ENCODE measurements at places on chromosomes 5 and 9.

DNA sequence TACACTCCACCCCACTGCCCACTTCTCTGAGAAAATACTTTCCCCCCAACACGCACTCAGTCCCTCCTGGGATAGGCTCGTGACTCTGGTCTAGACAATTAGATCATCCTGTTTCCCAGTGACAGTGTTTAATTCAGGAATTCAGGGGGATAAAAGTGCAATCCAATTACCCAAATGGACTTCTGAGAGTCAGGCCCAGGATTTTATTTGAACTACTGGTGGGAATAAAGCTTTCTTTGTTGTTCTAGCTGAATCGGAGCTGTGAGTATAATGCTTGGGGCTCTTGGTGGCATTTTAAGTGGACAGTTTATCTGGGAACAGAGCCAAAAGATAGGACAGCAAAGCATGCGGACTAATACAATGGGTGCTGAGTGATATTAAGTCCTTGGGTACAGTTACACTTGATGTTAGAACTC lies 683.3 kb downstream of the MAT2B start:
- no peak for DNase-seq

DNA sequence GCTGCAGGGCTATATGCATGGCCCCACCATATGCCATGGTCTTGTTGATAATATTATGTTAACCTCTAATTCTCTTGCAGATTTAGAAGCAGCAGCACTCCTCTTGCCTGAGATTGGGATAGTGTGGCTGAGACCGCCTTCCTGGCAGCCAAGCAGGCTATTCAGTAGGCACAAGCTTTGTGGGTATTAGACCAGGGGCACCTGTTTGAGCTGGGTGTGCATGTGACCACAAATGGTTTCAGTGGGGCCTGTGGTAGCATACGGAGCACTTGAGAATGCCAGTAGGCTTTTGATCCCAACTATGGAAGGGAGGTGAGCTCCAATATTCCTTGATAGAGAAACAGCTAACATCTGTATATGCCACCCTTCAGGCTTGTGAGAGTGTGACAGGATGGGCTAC lies 625.1 kb upstream of the NUDT12 start:
- no peak for DNase-seq

GRCh38 chr5:167889276-167889675 lies 402.2 kb upstream of the WWC1 start:
- DNase-seq, result no peak

- no peak for DNase-seq
Measured at GRCh38 chr5:52870448-52870847, 82.7 kb downstream of the ITGA1 start.

- DNase-seq, result no peak
Measured at GRCh38 chr9:113837334-113837733, 38.8 kb upstream of the ZNF618 start.

- DNase-seq, result no peak
Measured at GRCh38 chr5:178587763-178588611, 2.2 kb downstream of the COL23A1 start.

- no peak for DNase-seq
Measured at GRCh38 chr5:32869216-32869615, 158.1 kb downstream of the NPR3 start.

DNA sequence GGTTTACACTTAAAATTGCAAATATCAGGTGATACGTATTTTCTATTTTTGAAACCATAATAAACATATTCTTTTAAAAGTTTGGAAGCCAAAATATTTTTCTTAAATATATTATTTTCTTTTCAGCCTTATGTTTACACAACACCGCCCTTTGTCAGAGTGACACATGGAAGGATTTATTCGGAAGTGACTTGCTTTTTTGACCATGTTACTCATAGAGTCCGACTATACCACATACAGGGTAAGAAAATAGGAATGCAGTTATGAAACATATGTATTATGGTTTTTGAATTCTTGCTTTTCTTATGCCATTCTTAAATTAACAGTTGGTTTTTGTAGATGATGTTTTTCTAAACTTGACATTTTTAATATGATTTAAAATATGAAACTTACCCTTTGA lies 133.9 kb downstream of the MAN2A1 start:
- no peak for DNase-seq

GRCh38 chr5:111552896-111553295 lies 40.6 kb upstream of the STARD4 start:
- no peak for DNase-seq

DNA sequence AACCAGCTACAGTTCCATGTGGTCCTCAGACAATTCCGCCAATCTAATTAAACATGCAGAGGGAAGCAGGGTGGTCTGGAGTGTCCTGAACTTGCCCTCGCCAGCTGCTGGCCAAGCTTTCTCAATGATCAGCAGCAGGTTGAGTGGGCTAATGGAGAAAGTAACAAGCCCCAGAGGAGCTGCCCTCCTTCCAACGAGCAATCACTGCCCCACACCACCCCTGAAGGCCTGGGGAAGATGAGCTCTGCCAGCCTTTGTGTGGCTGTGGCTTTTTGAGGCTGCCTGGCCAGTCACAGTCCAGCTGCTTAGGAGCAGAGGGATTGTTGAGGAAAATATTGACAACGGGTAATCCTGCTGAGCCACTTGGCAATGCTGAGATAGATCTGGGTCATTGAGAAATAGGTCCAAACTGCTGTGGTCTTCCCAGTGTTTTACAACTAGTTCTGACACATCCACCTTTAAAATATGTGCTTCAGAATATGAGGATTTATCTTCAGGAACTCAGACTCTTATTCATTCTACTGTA lies 107.3 kb downstream of the CD180 start:
- DNase-seq, result no peak

GRCh38 chr5:39816866-39817265 lies 392.1 kb upstream of the DAB2 start:
- no peak for DNase-seq

- DNase-seq, result peak; percentile 84
Measured at GRCh38 chr5:140341591-140341990, 4.8 kb downstream of the HBEGF start.

DNA sequence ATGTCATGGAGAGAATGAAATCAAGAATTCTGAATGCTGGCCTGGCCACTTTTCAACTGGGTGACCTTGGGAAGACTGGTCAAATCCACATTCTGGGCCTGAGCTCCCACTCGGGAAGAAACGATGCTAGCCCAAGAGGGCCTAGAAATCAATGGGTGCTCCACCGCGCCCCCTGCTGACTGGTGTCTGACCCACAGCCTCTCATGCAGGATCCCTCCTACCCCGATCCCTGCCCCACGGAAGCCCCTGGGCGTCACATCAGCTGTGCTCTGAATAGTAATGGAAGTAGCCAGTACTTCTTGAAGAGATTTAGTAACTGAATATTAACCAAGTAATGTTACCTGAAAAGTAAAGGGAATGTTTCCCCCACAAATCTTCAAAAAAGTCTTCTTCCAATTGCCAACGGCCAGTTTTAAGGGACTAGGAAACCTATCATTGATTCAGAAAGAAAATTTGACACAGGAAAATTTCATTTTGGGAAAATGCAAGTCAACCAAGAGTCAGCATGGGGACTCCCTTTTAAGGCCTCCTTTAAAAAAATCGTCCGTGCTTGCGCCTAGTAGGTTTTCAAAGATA lies 43.9 kb downstream of the CRB2 start:
- DNase-seq, result no peak

- no peak for DNase-seq
Measured at GRCh38 chr5:84378961-84379360, 5.7 kb downstream of the EDIL3 start.

- DNase-seq, result no peak
Measured at GRCh38 chr5:127582773-127583370, 65.4 kb downstream of the PRRC1 start.

DNA sequence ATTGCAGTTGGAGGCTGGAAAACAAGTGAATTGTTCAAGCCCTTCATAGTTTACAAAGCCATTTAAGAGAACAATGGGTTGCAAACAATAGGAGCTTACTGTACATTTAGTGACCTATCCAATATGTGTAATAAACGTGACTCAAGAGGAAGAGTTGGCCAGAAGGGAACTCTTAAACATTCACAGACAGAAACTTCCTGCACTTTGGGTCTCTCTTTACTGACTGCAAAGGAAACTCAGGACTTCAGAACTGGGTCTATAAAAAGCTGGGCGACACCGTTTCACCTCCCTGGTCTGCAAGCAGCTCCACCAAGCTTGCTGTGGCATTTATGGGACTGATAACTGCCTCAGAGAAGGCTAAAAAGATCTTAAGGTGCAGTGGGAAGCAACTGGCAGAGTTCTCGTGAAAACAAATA lies 48.7 kb upstream of the SPATA31D4 start:
- DNase-seq, result no peak

DNA sequence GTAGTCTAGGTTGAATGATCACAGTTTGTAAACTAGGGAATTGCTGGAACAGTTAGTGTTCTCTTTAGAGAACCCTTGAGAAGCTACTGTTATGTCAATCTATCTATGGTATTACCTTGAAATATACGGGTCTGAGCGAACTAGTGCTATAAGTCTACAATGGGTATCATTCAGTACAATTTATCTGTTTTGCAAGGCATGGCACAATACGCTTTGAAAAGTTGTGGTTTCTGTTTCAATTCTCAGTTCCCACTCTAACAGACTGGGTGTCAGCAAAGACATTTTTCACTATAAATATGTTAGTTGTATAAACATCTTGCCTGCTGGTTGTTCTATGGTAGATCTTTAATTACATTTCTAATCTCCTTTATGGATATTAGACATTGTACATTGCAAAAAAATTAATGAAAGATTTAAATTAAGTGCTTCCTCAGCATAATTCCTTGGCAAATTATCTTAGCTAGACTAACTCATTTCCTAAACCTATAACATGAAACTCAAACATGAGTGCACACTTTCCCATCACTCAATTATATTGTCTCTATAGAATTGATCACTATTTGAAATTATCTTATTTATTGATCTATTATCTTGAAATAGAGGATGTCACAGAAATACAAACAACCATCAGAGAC lies 24.9 kb upstream of the SLCO6A1 start:
- DNase-seq, result no peak

- DNase-seq, result no peak
Measured at GRCh38 chr9:37156781-37157356, 36.5 kb downstream of the ZCCHC7 start.

- DNase-seq, result no peak
Measured at GRCh38 chr9:75369989-75370388, 281.7 kb downstream of the OSTF1 start.

- DNase-seq, result no peak
Measured at GRCh38 chr5:175687231-175687701, 29.4 kb downstream of the HRH2 start.

DNA sequence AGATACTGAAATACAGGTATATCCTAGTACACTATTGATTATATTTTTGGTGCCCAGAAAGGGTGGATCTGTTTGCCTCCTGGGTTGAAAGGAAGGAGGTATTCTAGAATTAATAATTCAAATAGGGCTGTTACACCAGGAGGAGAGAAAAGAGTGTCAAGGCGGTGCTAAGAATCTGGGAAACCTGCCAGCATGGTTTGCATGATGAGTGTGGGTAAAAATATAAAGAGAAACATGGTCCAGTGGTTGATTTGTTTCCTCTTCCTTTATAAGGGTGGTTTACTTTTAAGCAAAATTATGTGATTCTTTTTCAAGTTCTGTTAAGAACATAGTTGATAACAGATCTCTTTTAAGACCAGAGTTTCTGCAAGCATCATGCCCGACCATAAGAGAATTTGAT lies 69.4 kb upstream of the NFIB start:
- DNase-seq, result no peak

DNA sequence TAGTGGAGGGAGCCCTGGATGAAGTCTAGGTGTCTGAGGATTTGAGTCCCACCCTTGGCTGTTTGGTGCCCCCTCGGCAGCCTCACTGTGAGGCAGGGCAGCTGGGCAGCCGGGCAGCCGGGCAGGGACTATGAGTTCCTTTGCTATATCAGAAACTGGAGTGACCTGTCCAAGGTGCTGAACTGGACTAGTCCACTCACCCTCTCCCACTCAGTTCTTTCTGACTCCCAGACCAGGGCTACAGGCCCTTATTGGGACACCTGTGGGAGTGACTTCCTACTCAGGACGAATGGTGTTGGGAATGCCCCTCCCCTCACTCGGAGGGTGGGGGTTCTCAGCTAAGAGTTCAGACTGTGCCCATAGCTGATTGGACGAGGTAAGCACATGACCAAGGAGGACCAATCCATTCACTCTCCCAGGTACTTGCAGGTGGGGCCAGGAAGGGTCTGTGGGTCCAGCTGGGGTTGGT lies 34.1 kb upstream of the RAPGEF1 start:
- DNase-seq, result no peak

GRCh38 chr5:95070453-95070852 lies 214.4 kb downstream of the MCTP1 start:
- no peak for DNase-seq

Data from C1 segment of cervical spinal cord (tissue), 14 donors.